ENCODE measurements at places on chromosomes 12 and 14.

DNA sequence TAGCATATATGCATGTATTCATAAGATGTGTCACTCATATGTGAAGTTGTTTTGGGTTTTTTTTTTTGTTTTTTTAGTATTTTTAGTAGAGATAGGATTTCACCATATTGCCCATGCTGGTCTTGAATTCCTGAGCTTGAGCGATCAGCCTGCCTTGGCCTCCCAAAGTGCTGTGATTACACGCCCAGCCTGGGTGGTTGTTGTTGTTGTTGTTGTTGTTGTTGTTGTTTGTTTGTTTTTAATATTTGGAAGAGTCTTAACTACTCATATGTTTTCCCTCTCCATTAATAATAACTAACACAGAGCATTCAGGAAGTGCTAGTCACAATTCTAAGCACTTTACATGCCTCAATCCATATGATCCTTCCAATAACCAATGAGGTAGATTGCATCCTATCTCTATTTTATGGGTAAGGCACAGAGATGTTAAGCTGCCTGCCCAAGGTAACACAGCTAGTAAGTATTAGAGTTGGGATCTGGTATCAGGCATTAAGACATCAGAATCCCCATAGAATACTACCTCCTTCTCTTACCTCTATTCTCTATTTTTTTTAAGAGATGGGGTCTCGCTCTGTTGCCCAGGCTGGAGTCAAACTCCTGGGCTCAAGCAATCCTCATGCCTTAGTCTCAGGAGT is 27.6 kb downstream of the SLC25A21 start:
- DNase-seq: no peak

- DNase-seq: no peak
Measured at GRCh38 chr14:93369713-93370266, 22.8 kb downstream of the COX8C start.

DNA sequence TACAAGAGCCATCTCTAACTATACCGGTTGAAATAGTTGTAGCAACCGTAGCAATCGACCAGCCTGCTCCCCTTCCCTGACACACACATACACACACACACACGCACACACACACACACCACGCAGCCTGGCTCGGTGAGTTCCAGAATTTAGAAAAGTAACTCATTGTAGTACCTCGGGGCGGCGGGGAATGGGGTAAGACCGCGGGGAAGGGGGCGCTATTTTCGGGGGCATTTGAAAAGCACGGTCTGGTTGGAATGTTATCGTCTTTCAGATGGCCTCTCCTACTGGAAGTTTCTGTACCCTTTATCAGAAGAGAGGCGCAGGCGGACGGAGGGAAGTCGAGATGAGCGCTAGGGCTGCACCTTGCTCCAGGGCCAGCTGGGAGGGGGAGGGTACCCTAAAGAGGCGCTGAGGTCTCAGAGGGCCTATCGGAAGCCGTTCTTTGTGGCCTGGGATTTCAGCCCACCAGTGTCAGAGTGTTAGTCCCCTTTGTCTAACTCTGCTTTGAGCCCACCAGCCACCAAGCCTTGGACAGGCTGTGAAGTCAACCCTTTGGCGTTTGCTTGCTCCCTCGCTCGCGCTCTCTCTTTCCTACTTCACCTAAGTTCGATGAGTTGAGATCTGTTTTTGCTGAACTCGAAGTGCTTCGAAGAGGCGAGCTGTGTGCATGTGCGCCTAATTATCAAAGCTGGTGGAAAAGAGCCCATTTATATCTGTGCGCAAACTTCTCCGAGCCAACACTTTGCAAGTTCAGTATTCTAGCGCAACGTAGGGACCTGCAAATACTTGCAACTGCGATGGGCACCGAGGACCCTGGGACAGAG is 837 bp downstream of the COL2A1 start:
- DNase-seq: no peak

GRCh38 chr14:70836946-70837345 is 27.6 kb upstream of the MAP3K9 start:
- no peak for DNase-seq

DNA sequence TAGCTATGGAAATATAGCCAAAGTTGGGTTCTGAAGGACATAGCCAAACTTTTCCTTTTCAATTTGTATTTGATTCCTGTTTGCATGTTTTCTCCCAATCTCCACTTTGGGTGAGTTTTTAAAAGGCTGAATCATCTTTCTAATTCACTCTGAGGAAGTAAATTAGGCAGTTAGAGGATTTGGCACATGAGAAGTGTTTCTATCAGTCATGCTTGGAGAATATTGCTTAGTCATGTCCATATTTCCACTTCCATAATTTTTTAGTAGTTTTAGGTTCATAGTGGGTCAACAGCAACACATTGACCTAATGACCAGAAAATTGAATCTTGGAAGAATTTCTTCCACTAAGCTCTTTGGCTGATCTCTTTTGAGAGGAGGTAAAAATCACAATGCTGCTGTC is 21.8 kb downstream of the IRAK3 start:
- DNase-seq: no peak

DNA sequence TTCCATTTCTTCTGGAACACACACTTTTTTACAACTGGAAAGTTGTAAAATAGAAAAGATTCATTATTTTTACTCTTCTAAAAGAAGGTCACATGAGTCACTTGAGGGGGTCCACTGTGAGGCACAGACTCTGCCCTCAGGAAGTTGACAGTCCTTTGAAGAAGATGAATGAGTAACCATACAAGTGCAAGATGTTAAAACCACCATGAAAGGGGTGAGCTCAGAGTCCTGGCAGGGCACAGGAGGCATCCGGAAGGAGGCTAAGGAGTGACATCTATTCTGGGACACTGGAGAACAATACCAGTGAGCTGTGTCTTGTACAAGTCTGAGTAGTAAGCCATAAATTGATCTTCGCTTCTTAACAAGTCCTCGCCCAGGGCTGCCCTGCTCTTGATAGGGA is 126.0 kb upstream of the FRMD6 start:
- no peak for DNase-seq

GRCh38 chr12:46702581-46703344 is 123.0 kb downstream of the SLC38A4 start:
- DNase-seq: no peak

DNA sequence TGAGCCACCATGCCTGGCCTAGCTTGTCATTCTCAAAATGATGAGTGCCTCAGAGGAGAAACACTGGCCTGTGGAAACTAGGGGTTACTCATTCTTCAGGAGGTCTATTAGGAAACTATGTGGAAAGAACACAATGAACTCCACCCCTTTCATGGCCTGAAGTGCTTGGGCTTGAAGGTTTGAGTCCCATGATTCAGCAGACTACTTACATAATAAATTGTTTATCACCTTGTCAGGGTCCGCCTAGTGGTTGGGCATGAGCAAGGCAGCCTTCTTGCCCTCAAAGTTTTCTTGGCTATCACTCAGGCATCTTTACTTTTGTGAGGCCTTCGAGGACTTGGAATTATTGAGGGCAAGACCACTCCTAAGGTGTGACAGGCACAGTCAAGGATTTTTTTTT is 251.2 kb downstream of the ACSS3 start:
- no peak for DNase-seq

GRCh38 chr14:24988760-24989159 is 61.2 kb downstream of the STXBP6 start:
- DNase-seq: no peak

DNA sequence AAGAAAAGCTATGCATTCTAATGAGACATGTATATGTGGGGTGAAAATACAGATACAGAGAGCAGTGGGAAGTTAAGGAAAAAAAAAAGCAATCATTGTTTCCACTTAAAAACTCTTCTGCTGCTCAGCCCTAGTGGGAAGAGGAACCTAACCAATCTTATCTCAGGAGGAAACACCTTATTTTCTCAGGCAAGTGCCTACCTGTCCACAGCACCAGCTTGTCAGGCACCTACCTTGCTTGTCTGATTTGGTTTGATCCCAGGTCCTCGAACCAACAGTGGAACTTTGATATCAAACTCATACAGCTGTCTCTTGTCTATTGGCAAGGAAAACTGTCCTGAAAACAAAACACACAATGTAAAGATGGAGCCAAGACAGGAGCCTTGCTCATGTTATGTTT is 22.4 kb downstream of the GNS start:
- no peak for DNase-seq

- no peak for DNase-seq
Measured at GRCh38 chr12:127277882-127278281, 989.1 kb upstream of the TMEM132C start.

Measured in cortex of kidney (tissue), 1 donor.